ENCODE measurements at places on chromosomes 7 and 10. TPM values are rescaled to one million over a fixed set of nuclear protein-coding genes. Genes with fewer than 3 reads are reported as not detected.
A peak's percentile ranks its signal among the peaks of the same experiment; 100 is the strongest.

MMP21 gene
- 0.69 TPM for total RNA-seq

TACR2 gene
- total RNA-seq = 4.5 TPM

HGF gene
- total RNA-seq = 42.7 TPM

FRAT2 gene
- 8.7 TPM for total RNA-seq

DNA sequence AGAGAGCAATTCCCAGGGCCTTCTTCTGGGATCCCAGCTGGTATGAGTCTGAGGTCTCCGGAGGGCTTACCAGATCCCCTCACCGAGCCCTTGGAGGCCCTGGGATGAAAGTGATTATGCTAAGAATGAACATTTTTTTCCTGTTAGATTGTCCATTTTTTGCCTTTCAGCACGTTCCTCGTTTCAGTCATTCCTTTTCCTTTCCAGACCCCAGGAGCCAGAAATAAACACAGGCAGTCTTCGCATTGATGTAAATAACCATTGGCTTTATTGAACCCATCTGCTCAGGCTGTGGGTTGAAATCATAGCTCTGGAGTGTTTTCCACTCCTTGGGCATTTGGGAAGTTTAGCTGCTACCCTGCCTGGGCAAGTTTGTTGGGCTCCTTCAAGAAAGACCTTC lies 320.9 kb upstream of the AUTS2 start:
- DNase-seq = no peak

- no peak for DNase-seq
These were observed 4.9 kb upstream of the RHOBTB1 start for GRCh38 chr10:60948851-60949250.

GRCh38 chr10:63133821-63134557 lies 861 bp downstream of the NRBF2 start:
- peak; percentile 18 for DNase-seq

DNA sequence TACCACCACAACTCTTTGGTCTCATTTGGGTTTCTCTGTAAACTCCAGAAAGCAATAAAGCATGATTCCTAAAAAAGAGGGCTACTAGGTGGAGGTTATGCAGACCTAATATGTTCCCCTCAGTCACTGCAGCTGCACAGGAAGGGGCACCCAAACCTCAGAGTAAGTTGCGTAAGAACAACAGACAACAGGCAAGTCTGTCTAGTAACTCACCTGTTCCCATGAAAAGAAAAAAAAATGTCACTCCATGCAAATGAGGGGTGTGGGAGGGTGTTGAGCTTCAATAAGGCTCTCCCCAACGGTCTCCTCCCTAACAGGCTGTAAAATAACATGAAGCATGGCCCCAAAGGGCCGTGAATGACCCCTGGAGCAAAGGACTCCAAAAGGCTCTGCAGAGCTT lies 461.4 kb downstream of the KCNMA1 start:
- no peak for DNase-seq

GRCh38 chr10:86349474-86349873 lies 17.1 kb downstream of the GRID1 start:
- DNase-seq = no peak

DNA sequence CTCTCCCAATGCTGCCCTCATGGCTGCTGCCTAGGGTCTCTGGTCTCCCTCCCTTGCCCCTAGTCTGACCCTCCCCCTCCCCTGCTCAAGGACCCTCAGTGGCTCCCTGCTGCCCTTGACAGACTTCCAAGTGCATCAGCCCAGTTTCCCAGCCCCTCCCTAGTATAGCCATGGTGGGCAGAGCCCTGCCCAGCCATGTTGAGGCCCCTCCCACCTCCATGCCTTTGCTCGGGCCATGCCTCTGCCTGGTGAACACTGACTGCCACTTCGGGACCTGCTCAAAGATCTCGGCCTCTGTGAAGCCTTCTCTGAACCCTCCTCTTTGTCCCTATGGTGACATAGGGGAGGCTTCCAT lies 73.2 kb downstream of the MYL10 start:
- DNase-seq = no peak

GRCh38 chr10:79052291-79053080 lies 16.3 kb upstream of the ZMIZ1 start:
- no peak for DNase-seq

GRCh38 chr10:5902511-5903274 lies 12.7 kb downstream of the FBH1 start:
- no peak for DNase-seq

Measured in urinary bladder (tissue), 4 donors.